ENCODE measurements at places on chromosomes 11 and 22. TPM values are rescaled to one million over a fixed set of nuclear protein-coding genes. Genes with fewer than 3 reads are reported as not detected.

Gene TTC28
- total RNA-seq = 91.7 TPM

Gene OR8B8
- total RNA-seq = not detected

Gene SAA1
- not detected for total RNA-seq

Gene C11orf16
- not detected for total RNA-seq

Gene SGSM1
- total RNA-seq = 1.2 TPM

Gene TIGD3
- 0.60 TPM for total RNA-seq

Gene SLC22A25
- not detected for total RNA-seq
